Right renal pelvis (tissue), 4 donors: ENCODE measurements at places on chromosomes 6 and 20. TPM values are rescaled to one million over a fixed set of nuclear protein-coding genes. Genes with fewer than 3 reads are reported as not detected.

- DNase-seq: no peak
Observed at GRCh38 chr6:140138311-140139010, 764.0 kb upstream of the CITED2 start.

GRCh38 chr20:22080985-22081384, 375.5 kb downstream of the PAX1 start:
- no peak for DNase-seq

- DNase-seq: no peak
Observed at GRCh38 chr6:86723729-86724128, 213.6 kb upstream of the HTR1E start.

The SLCO4A1 gene
- polyA plus RNA-seq: 2.5 TPM

The KIF25 gene
- 0.90 TPM for polyA plus RNA-seq

The SRMS gene
- not detected for polyA plus RNA-seq

DNA sequence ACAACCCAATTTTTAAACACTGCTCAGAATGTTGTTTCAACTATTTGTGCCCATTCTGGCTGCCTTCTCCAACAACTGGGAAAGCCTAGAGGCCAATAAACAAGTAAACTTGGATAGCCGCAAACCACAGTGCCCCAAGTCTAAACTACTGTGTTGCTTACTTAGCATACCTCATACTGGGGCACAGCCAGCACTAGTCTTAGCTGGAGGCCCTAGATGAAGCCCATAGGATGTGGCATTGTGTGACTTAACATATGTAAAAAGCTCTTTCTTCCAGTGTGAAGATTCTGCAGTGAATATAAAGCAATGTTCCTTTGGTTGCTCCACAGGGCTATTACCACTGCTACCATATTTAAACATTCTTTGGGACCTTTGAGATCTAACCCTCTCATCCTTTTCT, 564.3 kb upstream of the NRSN1 start:
- no peak for DNase-seq

- no peak for DNase-seq
Observed at GRCh38 chr6:147126618-147127022, 77.6 kb upstream of the STXBP5 start.

DNA sequence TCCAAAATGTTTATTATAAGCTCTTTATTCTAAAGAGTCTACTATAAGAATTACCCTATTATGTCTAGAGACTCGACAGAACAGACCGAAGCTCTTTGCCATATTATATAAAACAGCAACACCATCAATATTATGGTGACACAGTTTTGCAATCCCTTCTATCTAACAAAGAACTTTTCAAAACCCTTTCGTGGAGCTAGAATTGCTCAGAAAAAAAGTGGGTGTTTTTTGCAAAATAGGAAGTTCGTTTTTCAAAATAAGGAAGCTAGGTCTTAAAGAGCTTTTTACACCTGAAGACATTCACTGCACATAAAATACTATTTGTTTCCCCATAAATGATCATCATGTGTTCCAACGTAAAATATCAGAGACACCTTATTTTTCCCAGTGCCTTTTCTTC, 240.0 kb downstream of the FOXC1 start:
- DNase-seq: no peak
